Liver (tissue), 10 donors: ENCODE measurements at places on chromosomes 16 and 17.
A peak's percentile ranks its signal among the peaks of the same experiment; 100 is the strongest.

GRCh38 chr17:4480929-4481898 is 17.5 kb upstream of the SPNS2 start:
- DNase-seq, result no peak

- no peak for DNase-seq
These were observed 25.3 kb upstream of the MTMR4 start for GRCh38 chr17:58539698-58540097.

DNA sequence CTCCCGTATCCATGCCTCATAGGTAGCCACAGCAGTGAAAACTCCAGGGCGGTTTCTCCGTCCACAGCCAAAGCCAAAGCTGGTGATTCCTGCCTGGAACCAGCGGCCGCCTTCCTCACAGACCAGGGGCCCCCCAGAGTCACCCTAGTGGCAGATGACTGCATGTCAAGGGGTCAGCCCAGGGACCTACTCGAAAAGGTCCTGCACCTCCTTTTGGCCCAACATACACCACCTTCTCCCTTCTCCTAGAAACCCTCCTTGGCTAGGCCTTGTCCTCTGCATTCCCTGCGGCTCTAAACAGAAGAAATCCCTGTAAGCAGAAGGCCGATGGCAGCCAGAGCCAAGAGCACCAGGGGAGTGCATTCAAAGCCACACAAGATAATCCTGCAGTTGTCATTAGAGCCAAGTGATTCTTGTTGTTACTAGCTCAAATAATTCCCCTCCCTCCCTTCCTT is 6.1 kb downstream of the PRSS36 start:
- no peak for DNase-seq

DNA sequence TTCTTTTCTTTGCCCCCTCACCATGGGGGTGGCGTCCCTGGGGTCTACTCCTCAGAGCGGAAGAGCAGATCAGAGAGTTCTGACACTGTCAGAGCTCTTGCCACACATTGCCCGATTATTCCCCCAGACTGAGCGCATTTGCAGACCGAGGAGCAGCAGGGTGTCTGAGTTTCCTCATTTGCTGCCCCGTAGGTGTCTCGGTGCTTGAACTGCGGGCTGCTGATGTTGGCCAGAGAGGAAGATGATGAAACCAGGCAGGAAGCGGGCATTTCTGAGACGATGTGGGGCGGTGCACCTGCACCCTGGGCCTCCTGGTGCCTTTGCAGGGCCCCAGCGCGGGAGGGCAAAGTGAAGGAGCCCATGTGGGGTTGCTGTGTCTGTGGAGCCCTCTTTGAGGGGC is 55.2 kb downstream of the ARSG start:
- DNase-seq, result no peak

GRCh38 chr17:27526604-27527002 is 70.4 kb downstream of the KSR1 start:
- DNase-seq, result no peak

DNA sequence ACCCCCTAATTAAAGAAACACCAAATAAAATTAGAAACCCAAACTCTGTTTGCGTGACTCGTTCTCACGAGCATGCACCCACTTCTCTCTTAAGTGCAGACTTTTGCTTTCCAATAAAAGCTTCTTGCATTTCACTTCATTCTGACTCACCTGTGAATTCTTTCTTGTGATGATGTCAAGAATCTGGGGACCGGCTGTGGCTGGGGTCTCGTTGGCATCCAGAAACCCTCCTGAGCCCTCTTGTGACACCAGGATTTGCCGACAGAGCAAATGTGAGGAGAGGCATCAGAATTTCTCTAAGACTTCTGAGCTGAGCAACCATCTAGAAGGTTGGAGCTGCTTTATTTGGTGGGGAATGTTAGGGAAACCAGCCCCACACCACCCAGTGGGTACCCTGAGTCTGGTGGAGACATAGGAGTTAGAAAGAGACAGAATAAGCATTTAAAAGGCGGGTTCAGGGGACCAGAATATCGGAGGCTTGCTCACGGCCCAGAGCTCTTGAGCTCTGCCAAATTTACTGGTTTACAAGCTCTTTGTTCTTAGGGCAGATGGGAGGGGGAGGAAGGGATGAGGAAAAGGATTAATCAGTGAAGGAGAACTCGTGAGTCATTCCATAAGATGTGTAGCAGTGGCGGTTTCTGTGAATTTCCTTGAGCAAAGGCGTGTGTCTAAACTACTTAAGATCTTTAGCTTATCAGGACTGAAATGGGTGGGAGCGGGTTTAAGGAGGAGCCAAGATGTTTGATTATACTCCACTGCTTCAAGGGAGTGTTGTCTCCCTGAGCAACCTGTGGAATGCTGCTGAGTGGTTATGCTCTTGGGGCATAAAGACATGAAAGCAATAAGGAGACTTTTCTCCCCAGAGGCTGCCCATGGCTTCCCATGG is 24.2 kb upstream of the TMC5 start:
- DNase-seq, result no peak

DNA sequence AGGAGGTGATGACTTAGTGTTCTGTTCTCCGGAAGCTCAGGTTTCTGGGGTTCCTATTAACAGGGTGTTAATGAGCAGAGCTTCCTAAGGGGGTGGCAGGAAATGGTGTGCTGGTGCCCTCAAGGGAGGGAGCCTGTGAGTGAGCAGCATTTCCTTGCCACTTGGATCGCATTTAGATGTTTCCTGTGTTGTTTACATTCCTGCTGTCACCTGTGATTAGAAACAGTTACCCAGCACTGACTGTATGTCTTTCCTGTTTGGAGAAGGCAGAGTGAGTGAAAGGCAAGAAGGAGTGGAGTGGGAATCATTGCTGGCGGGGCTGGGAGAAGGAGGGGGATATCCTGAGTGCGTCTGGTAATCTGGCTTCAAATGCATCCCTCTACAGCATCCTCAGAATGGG is 214.6 kb downstream of the CCDC182 start:
- no peak for DNase-seq

DNA sequence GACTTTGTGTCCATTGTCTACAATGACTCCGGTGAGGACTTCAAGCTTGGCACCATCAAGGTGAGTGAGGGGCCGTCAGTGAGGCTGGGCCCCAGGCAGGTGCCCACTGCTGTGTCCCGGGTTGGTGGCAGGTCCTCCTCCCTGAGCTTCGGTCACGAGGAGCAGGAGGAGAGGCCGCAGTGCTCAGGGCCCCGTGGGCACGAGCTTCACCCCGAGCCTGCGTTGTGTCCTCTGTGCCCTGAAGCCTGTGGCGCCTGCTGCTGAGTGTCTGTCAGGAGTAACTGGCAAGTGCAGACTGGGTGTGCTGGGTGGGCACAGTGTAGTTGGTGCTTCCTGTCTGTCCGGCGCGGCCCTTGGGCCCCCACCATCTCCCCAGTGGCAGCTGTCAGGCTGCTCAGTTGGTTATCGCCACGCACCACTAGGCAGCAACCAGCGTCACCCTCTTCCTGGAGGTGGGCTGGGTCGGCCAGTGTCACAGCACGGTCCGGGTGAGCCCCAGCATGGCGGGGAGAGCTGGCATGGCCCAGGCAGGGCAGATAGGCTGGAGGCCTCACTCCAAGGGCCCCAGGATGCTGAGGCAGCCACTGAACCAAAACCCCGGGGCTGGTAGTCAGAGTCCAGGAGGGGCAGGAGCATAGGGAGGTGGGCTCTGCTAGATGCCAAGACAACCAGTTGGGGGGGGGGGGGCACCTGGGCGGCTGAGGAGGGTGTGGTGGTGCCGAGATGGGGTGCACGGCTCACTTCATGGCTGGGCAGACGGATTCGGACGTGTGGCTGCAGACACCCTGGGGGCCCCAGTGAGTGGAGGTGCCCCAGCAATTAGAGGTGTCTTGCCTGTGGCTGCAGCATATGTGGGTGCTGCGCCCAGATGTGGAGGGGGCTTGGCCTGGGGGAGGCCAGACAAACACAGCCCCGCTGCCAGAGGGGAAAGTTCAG is 39.3 kb downstream of the TSC2 start:
- DNase-seq, result no peak

GRCh38 chr16:708959-709358 is 3.4 kb upstream of the FBXL16 start:
- no peak for DNase-seq

DNA sequence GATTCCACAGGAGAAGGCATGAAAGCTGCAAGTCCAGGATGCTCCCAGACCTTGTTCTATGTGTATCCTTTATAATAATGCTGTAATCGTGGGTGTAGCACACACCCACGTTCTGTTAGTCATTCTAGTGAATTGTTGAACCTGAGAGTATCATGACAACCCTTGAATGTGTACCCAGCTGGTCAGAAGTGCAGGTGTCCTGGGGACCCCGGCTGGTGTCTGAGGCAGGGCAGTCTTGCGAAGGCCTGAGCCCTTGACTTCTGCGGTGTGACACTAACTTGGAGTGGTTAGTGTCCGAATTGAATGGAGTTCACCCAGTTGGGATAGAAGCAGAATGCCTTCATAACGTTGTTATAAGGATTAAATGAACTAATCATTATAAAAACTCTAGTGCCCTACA is 218.0 kb upstream of the TNRC6C start:
- no peak for DNase-seq

GRCh38 chr17:82497483-82498405 is 21.8 kb upstream of the FOXK2 start:
- DNase-seq, result peak; percentile 47

GRCh38 chr16:86232496-86232895 is 277.8 kb upstream of the FOXF1 start:
- no peak for DNase-seq

DNA sequence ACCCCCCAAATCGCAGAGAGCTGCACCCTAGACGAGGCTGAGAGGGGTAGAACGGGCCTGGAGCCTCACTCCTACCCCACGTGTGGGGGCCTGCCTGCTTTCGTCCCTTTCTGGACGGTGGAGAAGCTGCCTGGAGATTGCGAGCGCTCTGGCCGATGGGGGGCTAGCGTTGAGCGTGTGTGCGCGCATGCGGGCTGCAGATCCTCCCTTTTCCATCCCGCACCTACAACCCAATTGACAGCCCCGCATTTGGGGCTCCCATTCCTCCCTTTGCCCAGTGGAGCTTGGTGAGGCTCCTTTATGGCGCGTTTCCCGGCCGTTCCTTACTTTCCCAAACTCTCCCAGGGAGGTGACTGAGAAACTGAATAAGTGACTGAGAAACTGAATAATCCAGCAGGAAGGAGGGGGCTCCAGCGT is 907 bp upstream of the ESRP2 start:
- DNase-seq, result no peak

GRCh38 chr17:8994319-8994718 is 27.0 kb upstream of the NTN1 start:
- peak; percentile 49 for DNase-seq

DNA sequence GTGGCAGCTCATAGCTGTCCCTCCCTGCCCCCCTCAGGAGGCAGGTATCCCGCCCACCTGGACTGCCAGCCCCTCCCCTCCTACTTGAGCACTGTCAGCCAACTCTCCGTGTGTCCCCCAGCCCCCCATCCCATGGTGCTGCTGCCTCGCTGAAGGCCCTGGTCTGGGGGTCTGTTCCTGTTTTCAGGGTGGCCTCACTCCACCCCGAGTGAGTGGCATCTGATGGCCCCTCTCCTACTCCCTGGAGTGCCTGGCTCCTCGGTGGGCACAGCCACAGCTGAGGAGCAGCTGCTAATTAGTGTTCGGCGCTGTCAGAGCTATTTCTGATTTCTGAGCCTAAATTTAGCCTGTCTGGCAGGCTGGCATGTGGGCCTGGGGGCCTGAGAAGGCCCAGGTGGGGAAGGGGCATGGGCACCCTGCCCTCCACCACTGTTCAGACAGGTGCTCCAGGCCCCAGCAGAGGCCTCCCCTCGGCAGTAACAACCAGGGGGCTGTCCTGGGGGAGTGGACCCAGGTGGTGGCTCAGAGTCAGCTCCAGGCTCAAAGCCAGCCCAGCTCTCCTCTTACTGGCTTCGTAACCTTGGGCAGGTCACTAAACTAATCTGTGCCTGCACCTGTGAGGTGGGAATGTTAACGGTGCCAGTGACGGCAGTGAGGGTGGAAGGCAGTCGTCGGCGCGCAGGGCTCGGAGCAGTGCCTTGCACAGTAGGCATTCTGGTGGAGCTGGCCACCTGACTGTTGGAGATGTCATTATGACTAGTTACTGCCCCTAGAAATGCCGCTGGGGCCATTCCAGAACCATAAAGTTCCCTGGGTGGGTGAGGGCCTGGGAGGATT is 6.5 kb downstream of the FMNL1 start:
- peak; percentile 30 for DNase-seq

DNA sequence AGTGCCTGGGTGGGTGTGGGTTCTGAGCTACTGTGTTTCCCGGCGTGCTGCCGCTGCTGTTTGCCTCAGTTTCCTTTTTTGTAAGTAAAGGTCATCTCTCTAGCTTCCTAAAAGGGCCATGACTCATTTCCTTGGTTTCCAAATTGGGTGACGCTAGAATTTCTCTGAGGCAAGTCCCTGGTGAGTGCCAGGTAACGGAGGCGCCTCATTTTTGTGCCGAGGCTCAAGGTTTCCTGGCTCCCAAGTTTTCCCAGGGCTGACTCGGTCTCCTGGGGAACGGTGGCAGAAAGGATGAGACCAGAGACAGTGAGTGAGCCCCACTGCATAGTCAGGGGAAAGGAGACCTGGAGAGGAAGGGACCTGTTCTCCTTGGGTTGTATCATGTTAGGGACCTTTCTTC is 20.3 kb downstream of the MSI2 start:
- DNase-seq, result no peak

DNA sequence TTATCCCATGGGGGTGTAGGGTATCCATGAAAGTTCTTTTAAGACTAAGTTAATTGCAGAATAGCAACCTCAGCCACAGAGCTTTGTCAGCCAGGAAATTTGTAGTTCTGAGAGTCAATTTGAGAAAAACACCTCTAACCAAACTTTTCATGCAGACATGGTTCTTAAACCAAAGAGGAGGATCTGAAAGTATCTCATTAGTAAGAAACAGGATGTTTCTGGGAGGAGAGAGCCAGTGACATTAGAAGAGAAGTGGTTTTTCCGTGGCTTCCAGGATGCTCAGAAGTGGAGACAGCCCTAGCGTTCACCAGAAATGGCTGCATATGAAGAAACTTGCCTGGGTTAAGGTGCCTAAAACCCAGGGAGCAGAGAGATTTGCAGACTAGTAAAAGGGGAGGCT is 7.9 kb downstream of the GNAO1 start:
- DNase-seq, result no peak

DNA sequence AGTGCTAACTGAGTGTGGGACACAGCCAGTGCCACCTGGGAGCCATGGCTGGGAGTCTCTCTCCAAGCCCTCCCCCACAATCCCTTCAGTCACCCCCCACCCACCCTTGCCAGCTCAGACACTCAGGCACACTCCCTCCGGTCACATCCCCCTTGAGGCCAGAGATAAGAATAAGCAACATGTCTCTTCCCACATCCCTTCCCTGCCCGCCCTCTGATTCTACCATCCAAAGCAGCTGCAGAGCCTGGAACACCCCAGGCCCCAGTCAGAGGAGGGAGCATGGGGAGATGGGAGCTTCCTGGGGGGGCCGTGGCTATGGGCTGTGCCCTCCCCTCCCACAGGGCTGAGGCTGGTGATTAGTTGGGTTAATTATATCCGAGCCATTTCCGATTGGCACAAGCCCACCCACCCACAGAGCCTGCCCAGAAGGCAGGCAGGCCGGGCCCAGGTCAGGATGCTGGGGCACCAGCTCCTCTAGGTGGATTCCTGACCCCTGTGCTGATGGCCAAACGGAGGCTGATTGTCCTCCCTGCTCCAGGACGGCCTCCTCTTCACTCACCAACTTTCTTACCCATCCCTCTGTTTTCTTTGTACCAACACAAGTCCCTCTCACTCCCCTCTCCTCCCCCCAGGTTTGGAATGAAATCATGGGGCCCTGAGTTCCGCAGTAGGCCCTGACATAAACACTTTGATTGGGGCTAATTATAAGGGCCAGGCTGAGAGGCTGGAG is 28.6 kb upstream of the MEIOC start:
- no peak for DNase-seq

GRCh38 chr16:86844695-86845094 is 266.3 kb downstream of the FOXL1 start:
- no peak for DNase-seq

GRCh38 chr16:73150786-73151185 is 102.9 kb upstream of the ZFHX3 start:
- no peak for DNase-seq

- no peak for DNase-seq
These were observed 38.7 kb downstream of the CMIP start for GRCh38 chr16:81483064-81483969.
